A549 (cell line): ENCODE measurements at places on chromosomes 2 and 18.
A peak's percentile ranks its signal among the peaks of the same experiment; 100 is the strongest.

GRCh38 chr2:105597011-105597805 lies 147.5 kb upstream of the NCK2 start:
- no peak for DNase-seq

DNA sequence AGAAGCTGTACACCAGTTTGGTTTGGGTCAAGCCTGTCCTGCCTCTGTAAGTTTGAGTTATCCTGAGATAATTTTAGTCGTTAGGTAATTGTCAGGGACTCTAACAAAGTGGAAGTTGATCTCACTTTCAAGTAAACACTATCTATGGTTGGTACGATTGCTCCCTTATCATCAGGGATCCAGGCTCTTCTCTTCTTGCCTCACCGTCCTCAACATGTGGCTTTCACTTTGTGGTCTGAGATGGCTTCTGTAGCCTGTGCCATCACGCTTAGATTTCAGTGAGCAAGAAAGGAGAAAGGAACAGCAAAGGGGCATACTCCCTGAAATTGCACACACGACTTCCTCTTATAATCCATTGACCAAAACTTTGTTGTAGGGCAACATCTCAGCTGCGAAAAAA lies 115.6 kb downstream of the CTAGE1 start:
- no peak for DNase-seq

DNA sequence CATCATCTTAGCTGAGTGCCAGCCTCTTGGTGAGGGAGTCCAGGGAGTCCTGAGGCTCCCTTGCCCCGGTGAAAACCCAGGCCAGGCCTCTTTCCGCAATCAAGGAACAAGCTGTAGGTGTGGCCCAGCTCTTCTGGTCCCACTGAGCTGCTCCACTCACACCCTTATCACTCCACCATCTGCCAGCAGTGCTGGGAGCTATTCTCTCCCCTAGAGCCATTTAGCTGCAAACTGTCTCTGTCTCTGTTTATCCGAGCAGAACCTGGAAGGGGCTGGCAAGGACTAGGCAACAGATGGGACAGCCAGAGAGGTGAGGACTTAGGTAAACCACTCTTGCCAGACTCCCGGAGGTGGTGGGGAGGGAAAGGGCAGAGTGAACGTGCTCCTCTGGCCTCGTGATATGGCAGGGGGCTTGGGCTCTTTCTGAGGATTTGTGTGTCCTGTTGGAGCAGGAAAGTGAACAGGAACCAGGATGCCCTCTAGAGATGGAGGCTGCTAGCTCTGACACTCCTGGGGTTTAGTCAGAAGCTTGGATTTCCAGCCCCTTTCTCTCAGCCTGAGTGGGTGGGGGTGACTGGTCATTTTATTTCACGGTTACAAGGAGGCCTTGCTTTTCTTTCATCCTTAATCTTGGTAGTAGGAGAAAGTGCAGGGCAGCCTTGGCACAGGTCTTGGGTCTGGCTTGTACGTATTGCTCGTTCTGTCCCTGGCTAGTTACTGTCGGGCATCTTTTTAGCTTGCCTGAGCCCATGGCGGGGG lies 19.6 kb downstream of the B3GNT2 start:
- no peak for DNase-seq

DNA sequence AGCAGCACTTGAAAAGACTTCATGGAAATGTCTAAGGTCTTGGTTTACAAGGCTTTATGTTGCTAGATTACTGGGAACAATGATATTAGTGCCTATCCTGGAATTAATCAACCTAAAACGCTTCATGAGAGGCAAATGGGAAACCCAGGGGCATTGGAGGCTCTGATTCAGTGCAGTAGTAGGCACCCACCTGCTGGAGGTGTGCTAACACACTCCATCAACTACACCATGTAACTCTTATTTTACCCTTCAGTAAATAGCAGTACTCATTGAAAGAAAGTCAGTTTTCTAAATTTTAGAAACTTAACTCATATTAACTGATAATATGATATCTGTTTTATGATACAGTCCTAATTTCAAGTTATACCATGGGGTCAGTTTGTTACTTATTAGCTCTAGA lies 17.4 kb upstream of the HNRNPA3 start:
- no peak for DNase-seq

DNA sequence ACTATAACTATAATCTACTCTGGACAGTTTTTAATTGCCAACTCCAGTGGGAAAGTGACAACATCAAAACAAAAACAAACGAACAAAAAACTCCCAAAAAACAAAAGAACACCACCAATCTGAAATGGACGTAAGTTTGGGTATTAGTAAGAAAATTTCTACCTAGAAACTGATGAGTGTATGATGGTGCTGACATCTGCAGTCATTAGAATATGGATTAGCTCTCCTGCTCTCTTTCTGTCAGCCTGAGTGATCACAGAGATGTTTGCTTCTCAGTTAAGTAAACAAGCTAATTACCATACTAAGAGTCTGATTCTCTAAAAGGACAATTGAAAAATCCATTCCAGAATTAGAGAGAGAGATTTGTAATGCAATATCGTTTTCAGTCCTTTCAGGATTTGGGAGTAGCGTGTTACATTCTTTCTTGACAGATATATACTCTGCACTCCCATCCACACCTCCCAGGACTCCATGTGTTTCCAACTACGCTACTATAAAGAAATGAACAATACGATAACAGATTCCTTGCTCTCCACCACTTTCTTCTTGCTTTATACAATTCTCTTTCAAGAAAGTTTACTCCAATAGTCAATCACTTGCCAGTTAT lies 1347.4 kb upstream of the PIK3C3 start:
- DNase-seq, result no peak

DNA sequence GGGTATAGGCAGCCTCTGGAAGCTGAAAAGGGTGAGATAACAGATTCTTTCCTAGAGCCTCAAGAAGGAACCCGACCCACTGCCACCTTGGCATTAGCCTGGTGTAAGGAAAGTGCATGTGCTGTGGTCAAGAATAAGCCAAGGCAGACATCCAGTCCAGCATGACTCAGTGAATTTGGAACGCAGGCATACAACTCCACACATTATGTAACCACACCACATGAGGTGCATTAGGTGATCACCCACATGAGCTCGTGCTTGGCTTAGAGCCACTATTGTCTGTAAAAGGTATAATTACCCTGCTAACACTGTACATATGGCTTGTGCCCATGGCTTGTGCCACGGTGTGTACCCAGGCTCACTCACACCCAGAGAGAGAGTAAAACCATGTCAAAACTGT lies 583.7 kb upstream of the HNMT start:
- DNase-seq, result no peak

DNA sequence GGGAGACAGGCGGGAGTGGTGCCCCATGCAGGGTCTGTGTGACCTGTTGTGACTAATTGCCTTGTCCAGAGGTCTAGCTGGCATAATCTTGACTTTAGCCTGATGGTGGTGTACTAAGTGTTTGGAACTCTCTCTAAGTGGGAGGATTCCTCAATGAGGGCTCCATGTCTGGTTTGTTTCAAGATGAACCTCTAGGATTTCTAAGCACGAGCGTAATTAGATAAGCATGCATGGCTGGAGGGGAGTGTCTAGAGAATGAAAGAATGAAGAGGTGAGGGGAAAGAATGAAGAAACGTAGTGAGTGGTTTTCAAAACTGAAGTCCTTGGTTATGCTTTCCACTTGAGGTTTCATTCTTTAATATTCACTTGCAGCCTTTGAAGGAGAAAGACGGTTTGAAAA lies 833.2 kb upstream of the GYPC start:
- no peak for DNase-seq

- DNase-seq, result no peak
Observed at GRCh38 chr2:210647151-210647550, 90.8 kb downstream of the CPS1 start.

- peak; percentile 57 for DNase-seq
Observed at GRCh38 chr2:176187899-176188773, at the start of gene HOXD1. HOXD1 (plus strand) TSS chr2:176188668; CDS start chr2:176188802, 134 bp downstream.

DNA sequence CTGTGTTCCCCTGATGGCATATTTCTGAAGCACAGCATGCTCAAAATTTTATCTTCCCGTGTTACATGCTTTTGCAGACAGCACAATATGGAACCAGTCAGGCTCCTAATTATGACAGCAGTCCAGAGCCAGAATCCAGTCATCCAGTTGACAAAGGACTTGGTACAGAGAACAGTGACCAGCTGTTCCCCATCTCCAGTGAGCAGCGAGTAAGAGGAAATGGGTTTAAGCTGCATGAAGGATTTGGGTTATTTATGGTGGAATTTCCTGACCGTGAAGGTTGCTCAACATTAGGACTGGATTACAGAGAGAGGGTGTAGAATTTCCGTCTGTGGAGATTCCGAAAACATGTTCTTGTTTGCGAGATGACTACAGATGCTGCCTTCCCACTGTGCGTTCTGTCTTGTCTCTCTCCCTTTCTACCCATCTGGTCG lies 24.4 kb downstream of the SGPP2 start:
- no peak for DNase-seq

GRCh38 chr2:239830121-239831000 lies 194.8 kb downstream of the NDUFA10 start:
- DNase-seq, result no peak

DNA sequence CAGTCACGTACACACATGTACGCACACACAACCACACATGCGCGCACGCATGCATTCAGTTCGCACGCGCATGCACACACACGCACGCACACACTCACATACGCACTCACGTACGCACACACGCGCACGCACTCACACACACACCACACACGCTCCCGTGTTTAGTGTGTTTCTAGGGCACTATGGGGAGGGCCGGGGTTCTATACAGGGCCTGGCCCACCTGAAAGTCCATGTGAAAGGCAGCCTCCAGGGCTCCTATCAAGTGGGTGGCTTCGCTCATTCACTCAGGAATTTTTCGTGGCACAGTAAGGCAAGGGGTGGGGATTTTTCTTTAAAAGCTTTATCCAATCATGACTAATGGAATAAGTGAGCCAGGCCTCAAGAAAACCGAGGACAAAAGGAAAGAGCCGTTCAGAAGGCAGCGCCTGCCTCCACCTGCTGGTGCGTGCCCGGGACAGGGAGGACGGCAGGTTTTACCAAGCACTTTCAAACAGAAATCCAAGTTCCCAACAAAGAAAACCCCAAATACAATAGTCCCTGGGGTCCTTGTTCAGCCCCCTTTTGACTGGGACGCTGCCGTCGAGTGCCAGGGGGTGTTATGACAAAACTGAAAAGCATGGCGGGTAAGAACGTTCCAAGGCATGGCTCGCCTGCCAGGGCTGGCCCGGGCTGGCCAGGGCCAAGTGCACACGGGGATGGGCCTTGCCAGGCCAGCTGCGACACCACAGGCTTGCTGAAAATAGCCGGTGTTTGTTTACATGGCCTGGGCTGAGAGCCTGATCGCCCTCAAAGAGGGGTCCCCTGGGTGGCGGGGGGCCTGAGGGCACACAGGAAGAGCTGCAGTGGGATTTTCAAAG lies 110.0 kb downstream of the HDAC4 start:
- DNase-seq, result no peak

GRCh38 chr2:236367506-236368289 lies 103.5 kb upstream of the ASB18 start:
- DNase-seq, result no peak

DNA sequence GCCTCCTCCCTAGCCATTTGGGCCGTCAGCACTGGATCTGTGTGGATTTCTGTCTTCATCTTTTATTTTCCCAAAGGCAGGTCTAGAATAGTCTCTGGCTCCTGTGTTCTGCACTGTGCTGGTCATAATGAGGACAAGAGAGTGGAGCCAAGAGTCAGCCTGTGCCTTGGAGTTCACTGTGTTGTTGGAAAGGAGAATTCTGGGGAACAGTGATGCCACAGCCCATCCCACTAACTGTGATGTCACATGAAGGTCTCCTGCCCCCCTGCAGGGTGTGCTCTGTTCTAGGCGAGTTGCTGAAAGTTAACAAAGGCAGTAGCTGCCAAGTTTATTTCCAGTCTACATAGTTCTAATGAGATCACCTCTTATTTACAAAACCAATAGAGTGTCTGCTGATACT lies 248.5 kb downstream of the TPGS2 start:
- DNase-seq, result no peak
